ENCODE measurements at places on chromosomes 2 and 18. TPM values are rescaled to one million over a fixed set of nuclear protein-coding genes. Genes with fewer than 3 reads are reported as not detected.

GRCh38 chr2:240455647-240456446, 20.4 kb downstream of the GPC1 start:
- peak; percentile 70 for DNase-seq
- no peaks in the 10 kb centered on the region for H3K36me3 ChIP-seq
- H3K27me3 ChIP-seq = no peaks in the 10 kb centered on the region
- H3K27ac ChIP-seq = peak overlapping the region; percentile 70
- peak overlapping the region; percentile 8 for H3K4me3 ChIP-seq
- H3K4me1 ChIP-seq = peaks cover 19% of the 10 kb centered on the region

DNA sequence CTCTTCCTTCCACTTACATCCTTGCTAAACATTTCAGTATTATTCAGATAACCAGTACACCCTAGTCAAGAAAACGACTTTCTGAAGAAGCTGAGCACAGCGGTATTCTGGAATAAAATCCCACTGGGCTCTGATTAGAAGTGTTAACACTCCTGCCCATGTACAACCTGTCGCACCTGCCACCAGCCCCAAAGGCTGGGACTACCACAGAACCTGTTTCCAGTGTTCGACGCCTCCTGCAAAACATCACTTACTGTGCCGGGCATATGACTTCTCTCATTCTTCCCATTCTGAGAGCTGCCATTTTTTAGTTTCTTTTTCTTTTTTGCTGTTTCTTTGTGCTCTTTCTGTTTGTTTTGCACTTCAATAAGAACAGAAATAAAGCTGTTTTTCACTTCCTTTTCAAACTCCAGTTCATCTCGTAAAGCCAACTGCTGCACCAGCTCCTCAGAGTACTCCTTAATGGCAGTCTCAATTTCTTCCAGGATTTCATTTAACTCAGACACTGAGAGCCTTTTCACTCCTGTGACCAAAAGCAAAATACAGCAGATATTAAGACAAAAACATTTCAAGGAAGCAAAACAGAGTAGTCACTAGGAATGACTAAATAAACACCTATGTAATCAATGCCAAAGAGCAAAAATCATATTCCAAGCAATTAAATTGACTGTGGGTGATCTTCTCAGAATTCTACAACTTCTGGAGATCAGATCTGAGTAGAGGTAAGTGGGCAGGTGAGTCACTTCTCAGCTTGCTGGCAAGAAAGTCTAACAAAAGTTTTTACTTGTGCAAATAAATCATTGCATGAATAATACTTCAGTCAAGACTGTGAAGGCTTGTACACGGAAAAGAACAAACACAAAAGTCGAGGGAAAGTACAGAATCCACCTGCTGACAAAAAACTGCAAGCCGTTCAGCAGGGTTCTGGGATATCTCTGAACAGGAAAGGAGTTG, 19.3 kb downstream of the FEZ2 start:
- H3K4me3 ChIP-seq = no peak overlapping the region
- no peak overlapping the region for H3K27ac ChIP-seq
- DNase-seq = no peak
- H3K27me3 ChIP-seq = no peaks in the 10 kb centered on the region
- H3K4me1 ChIP-seq = no peaks in the 10 kb centered on the region

GRCh38 chr2:45778720-45779171, 127.3 kb downstream of the PRKCE start:
- no peak overlapping the region for H3K4me3 ChIP-seq
- no peaks in the 10 kb centered on the region for H3K27me3 ChIP-seq
- no peaks in the 10 kb centered on the region for H3K4me1 ChIP-seq
- H3K27ac ChIP-seq = no peak overlapping the region
- peak; percentile 54 for DNase-seq
- no peaks in the 10 kb centered on the region for H3K36me3 ChIP-seq

DNA sequence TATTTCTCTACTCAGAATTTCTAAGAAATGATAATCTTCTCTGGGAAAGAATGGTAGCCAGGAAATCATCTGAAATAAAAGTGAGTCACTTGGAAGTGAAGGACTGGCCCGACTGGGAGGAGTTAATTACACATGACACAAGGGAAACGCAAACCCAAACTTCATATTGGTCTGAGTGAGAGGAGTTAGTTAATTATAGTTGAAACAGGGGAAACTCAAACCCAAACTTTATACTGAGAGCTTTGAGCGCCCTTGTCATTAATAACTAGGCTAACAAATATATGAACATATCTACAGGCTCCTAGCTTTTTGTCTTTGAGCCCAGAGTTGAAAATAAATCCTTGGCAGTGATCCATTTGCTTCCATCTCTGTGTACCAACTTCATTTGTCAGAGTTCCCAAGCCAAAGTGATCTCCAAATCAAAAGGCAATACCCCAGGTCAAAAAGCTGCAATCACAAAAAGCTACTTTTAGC, 187.8 kb upstream of the COL3A1 start:
- DNase-seq = no peak
- no peaks in the 10 kb centered on the region for H3K36me3 ChIP-seq
- H3K27me3 ChIP-seq = no peaks in the 10 kb centered on the region
- H3K27ac ChIP-seq = peak overlapping the region; percentile 63
- H3K4me3 ChIP-seq = no peak overlapping the region

GRCh38 chr18:58310517-58310916, 266.5 kb downstream of the NEDD4L start:
- H3K4me1 ChIP-seq = peaks cover 2% of the 10 kb centered on the region
- no peak overlapping the region for H3K4me3 ChIP-seq
- H3K27ac ChIP-seq = no peak overlapping the region
- no peaks in the 10 kb centered on the region for H3K27me3 ChIP-seq
- no peaks in the 10 kb centered on the region for H3K36me3 ChIP-seq

DNA sequence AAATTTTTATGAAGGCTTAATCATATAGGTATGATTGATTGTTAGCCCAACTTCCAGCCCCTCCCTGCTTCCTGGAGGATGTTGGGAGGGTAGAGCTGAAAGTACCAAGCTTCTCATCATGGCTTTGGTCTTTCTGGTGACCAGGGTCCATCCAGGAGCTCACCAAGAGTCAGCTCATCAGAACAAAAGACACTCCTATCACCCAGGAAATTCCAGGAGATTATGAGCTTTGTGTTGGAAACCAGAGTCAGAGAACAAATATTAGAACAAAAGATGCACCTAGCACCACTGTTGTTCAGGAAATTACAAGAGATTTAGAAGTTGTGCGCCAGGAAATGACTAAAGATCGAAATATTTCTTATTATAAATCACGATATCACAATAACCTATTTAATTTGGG, 119.9 kb upstream of the THUMPD2 start:
- H3K4me3 ChIP-seq = no peak overlapping the region
- DNase-seq = no peak
- no peaks in the 10 kb centered on the region for H3K27me3 ChIP-seq
- no peaks in the 10 kb centered on the region for H3K4me1 ChIP-seq

DNA sequence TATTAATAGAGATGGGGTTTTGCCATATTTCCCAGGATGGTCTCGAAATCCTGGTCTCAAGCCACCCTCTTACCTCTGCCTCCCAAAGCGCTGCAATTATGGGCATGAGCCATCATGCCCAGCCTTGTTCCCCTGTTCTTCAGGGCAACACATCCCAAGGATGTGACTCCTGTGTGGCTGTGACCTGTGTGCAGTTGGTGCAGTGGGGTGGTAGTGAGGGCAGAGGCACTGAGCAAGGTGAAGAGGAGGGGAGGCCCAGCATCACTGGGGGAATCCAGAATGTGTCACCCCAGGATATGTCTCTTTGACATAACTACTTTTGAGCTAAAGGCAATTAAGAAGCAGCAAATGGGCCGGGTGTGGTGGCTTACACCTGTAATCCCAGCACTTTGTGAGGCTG, 23.4 kb downstream of the CENPA start:
- no peak overlapping the region for H3K27ac ChIP-seq
- H3K4me1 ChIP-seq = no peaks in the 10 kb centered on the region
- no peaks in the 10 kb centered on the region for H3K36me3 ChIP-seq
- H3K4me3 ChIP-seq = no peak overlapping the region
- H3K27me3 ChIP-seq = no peaks in the 10 kb centered on the region
- no peak for DNase-seq

- H3K36me3 ChIP-seq = no peaks in the 10 kb centered on the region
- H3K27ac ChIP-seq = no peak overlapping the region
- H3K4me1 ChIP-seq = no peaks in the 10 kb centered on the region
- H3K27me3 ChIP-seq = no peaks in the 10 kb centered on the region
- H3K4me3 ChIP-seq = no peak overlapping the region
These were observed 48.9 kb downstream of the PSMD14 start for GRCh38 chr2:161357097-161357496.

GRCh38 chr2:118240276-118240675, 152.0 kb downstream of the INSIG2 start:
- DNase-seq = no peak
- no peaks in the 10 kb centered on the region for H3K27me3 ChIP-seq
- H3K4me3 ChIP-seq = no peak overlapping the region
- H3K36me3 ChIP-seq = no peaks in the 10 kb centered on the region

- no peak overlapping the region for H3K4me3 ChIP-seq
- H3K36me3 ChIP-seq = no peaks in the 10 kb centered on the region
- H3K4me1 ChIP-seq = no peaks in the 10 kb centered on the region
- no peaks in the 10 kb centered on the region for H3K27me3 ChIP-seq
- DNase-seq = no peak
These were observed 33.9 kb downstream of the KIF3C start for GRCh38 chr2:25948437-25948836.

DNA sequence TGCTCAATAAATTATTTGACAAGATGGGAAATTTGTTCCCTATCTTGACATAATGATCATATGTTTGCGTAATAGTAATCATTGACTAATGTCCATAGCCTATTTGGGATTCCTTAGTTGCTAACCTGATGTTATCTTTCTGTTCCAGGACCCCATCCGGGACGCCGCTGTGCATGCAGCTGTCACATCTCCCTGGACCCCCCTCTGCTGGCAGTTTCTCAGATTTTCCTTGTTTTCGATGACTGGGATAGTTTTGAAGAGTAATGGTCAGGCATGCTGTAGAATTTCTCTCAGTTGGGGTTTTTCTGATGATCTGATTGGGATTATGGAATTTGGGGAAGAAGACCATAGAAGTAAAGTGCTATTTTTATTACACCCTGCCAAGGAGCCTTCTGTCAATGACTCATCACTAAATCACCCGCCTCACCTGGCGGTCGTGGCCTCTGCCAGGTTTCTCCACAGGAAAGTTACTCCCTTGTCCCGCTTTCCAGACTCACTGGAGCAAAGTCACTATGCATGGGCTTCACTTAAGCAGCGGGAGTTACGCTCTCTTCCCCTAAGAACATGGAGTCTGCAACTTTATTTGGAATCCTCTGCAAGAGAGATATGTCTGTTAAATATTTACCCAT, 19.9 kb upstream of the TMEM18 start:
- H3K27ac ChIP-seq = no peak overlapping the region
- no peaks in the 10 kb centered on the region for H3K27me3 ChIP-seq
- no peak for DNase-seq
- H3K36me3 ChIP-seq = no peaks in the 10 kb centered on the region
- peaks cover 3% of the 10 kb centered on the region for H3K4me1 ChIP-seq
- H3K4me3 ChIP-seq = no peak overlapping the region

DNA sequence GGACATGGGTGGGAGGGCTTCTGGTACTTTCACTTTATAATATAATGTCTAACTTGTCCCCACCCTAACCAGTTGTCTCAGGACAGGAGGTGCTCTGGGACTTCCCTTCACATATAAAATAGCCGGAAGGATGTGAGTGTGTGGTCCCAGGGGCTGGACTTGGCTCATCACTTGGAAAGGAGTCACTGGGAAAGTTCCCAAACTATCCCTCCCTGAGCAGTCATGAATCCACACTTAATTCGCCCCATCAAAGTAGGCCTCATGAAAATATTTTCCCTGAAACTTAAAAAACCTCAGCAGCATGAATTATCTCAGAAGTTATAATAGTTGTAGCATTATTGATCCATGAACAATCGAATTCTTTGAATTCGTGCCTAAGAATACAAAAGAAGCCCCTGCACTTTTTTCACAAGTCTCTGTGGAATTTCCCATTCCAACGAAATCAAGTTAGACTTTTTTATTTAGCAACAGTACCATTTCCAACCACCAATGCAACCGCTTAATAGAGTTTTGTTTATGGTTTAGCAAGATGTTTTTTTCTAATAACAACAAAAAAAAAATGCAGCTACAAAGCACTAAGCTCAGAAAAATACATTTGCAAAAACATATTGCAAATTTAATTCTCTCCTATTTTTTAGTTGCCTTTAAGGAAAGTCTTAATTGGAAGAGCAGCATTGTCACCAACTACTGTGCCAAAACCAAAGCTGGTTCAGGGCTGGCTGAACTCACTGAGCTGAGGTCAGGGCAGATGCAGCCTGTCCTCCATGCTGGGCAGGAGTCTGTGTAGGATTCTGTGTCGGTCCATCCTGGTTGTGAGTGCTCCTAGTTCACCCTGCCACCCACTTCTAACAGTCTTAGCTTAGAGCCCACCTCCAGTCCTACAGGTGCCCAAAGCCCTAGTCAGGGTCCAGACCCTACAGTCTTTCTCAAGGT, 68.8 kb upstream of the SPTBN1 start:
- H3K4me3 ChIP-seq = no peak overlapping the region
- H3K27ac ChIP-seq = peak overlapping the region; percentile 35
- H3K4me1 ChIP-seq = peaks cover 11% of the 10 kb centered on the region
- DNase-seq = peak; percentile 53
- no peaks in the 10 kb centered on the region for H3K27me3 ChIP-seq

DNA sequence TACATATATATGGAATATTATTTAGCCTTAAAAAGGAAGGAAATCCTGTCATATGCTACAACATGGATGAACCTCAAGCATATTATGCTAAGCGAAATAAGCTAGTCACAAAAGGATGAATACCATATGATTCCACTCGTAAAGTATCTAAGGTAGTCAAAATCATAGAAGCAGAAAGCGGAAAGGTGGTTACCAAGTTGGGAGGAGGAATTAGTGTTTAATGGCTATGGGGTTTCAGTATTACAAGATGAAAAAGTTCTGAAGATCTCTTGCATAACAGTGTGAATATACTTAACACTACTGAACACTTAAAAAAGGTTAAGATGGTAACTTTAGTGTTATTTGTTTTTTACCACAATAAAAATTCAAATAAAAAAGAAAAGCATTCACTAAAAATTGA, 99.0 kb downstream of the MGAT5 start:
- H3K27me3 ChIP-seq = no peaks in the 10 kb centered on the region
- H3K36me3 ChIP-seq = no peaks in the 10 kb centered on the region
- H3K4me3 ChIP-seq = no peak overlapping the region

DNA sequence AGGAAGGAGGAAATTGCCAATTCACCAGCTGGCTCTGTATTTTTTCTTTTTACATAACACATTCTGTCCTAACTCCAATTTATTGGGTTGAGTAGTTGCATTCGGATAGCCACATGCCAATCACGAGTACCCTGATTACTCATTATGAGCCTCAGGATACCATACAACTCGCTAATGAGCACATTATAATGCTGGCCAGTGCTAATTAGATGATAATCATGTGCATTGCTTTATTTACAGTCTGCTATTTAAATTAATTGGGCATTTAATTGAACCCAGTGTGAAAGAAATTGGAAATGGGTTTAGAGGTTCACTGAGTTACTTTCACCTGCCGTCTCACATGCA, 15.2 kb downstream of the G6PC2 start:
- no peak overlapping the region for H3K4me3 ChIP-seq
- peaks cover 2% of the 10 kb centered on the region for H3K4me1 ChIP-seq

PLGLB2 gene
- total RNA-seq = not detected

SNRNP27 gene
- total RNA-seq = 48.3 TPM

FASTKD2 gene
- 23.8 TPM for total RNA-seq

REG1B gene
- total RNA-seq = 10.5 TPM

EN1 gene
- total RNA-seq = not detected

FAM110C gene
- total RNA-seq = 4.1 TPM

MAPK4 gene
- 2.3 TPM for total RNA-seq

CFAP53 gene
- total RNA-seq = 9.9 TPM

PPP1R1C gene
- not detected for total RNA-seq

TOGARAM2 gene
- total RNA-seq = 2.1 TPM

PMS1 gene
- total RNA-seq = 17.5 TPM

EGR4 gene
- total RNA-seq = not detected

IL36A gene
- total RNA-seq = not detected

All from ovary (tissue), 10 donors.